SK-MEL-5 (cell line): ENCODE measurements at places on chromosomes 1 and 21. TPM values are rescaled to one million over a fixed set of nuclear protein-coding genes. Genes with fewer than 3 reads are reported as not detected.

The TIE1 gene
- total RNA-seq, result 0.08 TPM in 1 of 2 replicates, not detected in the other

The CD164L2 gene
- not detected in 2 replicates for total RNA-seq

The NTMT2 gene
- not detected in 2 replicates for total RNA-seq

The URB1 gene
- 33.7 and 34.2 TPM in 2 replicates for total RNA-seq

- no peak for DNase-seq
Measured at GRCh38 chr1:113325022-113325421, 65.3 kb upstream of the MAGI3 start.

DNA sequence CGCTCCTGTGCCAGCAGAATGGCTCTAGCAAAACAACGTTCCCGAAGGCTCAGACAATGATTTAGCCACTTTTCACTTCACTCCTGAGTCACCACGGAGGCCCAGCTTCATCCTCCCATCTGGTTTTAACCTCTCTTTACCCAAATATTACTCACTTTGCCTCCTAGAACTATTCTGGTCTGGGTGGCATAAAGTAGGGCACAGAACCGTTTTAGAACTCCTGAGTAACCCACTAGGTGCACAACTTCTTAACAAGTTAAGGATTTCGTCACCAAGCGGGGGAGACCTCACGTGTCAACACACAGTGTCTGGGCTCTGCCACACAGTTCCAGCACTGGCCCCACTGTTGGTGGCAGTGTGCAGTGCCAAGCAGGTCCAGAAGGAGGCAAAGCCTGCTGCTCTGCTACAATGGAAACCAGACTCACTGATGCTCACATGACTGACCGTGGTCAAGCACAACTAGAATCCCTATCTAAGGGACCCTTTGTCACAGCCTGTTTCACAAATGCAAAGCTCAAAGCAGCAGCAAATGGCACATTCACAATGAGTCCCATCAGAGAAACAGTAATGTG, 121.7 kb downstream of the SIPA1L2 start:
- DNase-seq, result peak; percentile 60
